ENCODE measurements at places on chromosomes 11 and 22.
A peak's percentile ranks its signal among the peaks of the same experiment; 100 is the strongest.

GRCh38 chr22:34579519-34579918, 486.4 kb upstream of the ISX start:
- no peak for DNase-seq

- no peak for DNase-seq
Observed at GRCh38 chr11:66617155-66617834, 865 bp downstream of the RBM14 start.

GRCh38 chr11:112780351-112781087, 180.7 kb upstream of the NCAM1 start:
- DNase-seq = peak; percentile 76

DNA sequence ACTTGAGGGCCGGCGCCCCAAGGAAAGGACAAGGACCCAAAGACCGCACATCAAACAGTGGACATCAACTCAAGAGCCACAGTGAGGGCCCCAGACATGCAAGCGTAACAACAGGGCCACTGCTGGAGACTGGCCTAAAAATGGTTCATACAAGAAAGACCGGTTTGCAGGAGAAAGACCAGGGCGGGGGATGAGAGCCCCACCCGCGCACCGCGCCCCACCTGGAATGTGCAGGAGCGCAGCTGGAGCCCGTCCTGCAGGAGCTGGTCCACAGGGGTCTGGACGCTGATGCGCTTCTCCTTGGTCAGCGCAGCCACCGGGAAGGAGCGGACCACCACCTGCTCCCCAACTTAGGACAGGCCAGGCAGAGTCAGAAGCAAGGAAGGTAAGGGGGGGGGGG, 13.9 kb downstream of the SBF1 start:
- DNase-seq = no peak

GRCh38 chr11:65424205-65425104, 1.9 kb downstream of the NEAT1 start:
- DNase-seq = no peak

GRCh38 chr22:42772647-42773046, 52.0 kb upstream of the A4GALT start:
- DNase-seq = no peak

- DNase-seq = no peak
Observed at GRCh38 chr11:3950996-3951660, 95.7 kb downstream of the STIM1 start.

DNA sequence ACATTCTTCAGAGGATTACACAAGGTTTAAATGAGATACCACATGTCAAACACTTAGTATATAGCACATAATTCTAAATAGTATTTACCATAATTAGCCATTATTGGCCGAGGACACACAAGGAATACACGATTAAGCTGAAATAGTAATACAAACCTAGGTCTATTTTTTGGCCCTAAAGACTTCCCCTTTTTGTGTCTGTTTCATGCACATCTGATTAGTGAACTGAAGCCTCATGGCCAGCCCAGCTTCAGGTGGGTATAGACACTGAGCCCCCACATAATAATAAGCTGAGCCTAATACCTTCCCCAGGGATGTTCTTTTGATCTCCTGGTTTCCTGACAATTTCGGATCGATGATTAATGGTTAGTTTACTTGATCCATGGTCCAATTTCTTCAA, 2.1 kb downstream of the GLYATL1B start:
- DNase-seq = no peak

DNA sequence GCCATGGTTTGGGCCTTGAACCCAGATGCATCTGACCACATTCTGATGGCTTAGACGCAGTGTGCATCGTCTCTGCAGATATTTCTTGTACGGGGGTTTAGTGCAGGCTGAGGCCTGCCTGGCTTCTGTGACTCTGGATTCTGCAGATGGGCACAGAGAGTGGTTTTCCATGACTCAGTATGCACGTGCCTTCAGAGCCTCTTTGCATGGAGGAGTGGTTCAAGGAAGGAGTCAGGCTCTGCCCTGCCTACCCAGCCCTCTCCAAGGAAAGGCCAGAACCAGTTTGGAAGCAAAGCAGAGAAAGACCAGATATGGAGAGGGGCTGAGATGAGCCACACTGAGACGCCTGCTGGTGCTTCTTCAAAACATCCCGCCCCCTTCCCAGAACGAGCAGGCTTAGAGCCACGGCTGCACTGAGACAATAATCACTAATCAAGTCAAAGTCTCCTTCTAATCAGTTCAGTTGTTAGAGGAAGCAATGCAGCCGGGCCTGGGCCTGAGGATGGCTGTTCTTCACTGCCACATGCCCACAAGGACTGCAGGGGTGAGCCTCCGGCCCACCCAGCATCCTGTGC, 308.9 kb downstream of the NXPE2 start:
- no peak for DNase-seq

GRCh38 chr11:133618544-133618943, 86.2 kb upstream of the OPCML start:
- no peak for DNase-seq

- DNase-seq = no peak
Observed at GRCh38 chr11:20161923-20162744, 1.9 kb upstream of the DBX1 start.

GRCh38 chr11:19253153-19253745, 12.5 kb upstream of the E2F8 start:
- DNase-seq = no peak

DNA sequence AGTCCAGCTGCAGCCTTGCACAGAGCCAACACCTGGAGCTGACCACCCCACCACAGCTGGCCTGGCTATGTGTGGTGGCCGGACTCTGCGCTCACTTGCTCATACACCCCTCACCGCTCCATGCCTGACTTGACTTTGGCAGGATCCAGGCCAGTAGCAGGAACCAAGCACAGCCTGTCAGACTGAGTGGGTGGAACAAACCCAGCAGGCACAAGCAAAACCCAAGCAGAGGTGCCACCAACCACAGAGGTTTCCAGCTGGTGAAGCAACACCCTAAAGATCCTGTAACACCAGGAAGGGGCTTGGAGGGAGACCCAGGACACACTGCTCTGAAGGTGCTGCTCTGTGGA, 44.9 kb upstream of the WNT11 start:
- DNase-seq = no peak

- DNase-seq = no peak
Observed at GRCh38 chr11:29485641-29486040, 531.2 kb downstream of the KCNA4 start.

DNA sequence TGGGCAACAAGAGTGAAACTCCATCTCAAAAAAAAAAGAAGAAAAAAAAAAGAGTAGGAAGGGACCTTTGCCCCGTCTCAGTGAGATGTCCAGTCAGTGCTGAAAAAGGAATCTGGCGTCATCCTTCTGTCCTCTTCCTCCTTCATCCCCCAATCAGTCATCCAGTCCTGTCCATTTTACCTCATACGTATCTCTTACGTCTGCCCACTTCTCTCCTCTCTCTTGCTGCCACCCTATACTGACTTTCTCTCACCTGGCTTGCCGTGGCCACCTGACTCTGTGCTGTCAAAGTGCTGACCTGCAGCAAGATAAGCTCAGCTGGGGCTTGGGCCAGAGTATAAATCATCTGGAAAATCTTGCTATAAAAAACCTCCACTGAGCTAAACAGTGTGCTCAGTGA, 13.6 kb downstream of the SEPTIN3 start:
- DNase-seq = no peak

GRCh38 chr11:17314904-17315426, 36.6 kb upstream of the NCR3LG1 start:
- DNase-seq = no peak

DNA sequence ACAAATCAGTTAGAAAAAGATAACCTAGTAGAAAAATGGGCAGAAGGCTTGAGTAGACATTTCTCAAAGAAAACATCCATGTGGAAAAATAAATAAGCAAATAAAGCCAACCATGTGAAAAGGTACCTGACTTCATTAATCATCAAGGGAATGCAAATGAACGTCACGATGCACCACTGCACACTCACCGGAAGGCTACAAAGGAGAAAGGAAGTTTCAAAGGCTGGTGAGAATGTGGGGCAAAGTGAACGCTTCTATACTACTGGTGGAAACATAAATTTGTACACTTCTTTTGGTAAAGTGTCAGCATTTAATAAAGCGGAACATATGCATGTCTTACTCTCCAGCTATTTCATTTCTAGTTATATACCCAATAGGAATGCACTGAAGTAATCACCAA, 166.8 kb downstream of the CSNK2A3 start:
- no peak for DNase-seq

Data from posterior cingulate gyrus (tissue), 11 donors.